ENCODE measurements at places on chromosomes 11 and 22.

DNA sequence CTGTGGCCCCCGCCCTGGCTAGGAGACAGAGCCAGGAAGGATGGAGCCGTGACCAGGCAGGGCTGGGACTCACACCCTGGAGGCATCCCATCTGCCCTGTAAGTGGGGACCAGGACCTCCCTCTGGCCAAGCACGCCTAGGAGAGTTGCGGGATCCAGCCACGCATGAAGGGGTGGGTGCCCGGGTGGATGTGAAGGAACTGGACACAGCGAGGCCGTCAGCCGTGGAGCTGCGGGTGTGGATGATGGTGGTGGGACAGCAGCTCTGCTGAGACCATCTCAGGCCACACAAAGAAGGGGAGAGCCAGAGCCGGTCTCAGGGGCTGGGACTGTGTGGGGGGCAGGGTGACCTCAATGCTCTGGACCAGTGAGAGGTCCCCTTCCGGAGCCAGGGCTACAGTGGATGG is 746.4 kb downstream of the BRD1 start:
- no peak for DNase-seq

GRCh38 chr22:23055449-23056179 is 14.7 kb upstream of the GNAZ start:
- DNase-seq, result no peak

DNA sequence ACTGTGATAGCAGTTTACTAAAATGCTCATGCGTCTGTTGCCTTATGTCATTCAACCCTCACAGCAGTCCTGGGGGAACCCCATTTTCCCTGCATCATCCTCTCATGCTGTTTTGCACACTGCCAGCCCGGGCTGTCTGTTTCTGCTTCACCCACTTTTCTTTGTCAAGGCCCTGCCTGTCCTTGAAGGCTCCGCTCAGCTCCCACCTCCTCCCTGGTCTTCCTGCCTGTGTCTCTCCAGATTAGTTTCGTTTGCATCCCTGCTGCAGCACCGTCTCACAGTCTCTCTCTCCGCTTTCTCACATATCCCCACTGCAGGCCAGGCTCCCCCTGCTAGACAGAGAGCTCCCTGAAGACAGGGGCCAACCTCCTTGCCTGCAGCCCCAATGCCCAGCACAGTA is 29.9 kb downstream of the SERPINH1 start:
- DNase-seq, result no peak

DNA sequence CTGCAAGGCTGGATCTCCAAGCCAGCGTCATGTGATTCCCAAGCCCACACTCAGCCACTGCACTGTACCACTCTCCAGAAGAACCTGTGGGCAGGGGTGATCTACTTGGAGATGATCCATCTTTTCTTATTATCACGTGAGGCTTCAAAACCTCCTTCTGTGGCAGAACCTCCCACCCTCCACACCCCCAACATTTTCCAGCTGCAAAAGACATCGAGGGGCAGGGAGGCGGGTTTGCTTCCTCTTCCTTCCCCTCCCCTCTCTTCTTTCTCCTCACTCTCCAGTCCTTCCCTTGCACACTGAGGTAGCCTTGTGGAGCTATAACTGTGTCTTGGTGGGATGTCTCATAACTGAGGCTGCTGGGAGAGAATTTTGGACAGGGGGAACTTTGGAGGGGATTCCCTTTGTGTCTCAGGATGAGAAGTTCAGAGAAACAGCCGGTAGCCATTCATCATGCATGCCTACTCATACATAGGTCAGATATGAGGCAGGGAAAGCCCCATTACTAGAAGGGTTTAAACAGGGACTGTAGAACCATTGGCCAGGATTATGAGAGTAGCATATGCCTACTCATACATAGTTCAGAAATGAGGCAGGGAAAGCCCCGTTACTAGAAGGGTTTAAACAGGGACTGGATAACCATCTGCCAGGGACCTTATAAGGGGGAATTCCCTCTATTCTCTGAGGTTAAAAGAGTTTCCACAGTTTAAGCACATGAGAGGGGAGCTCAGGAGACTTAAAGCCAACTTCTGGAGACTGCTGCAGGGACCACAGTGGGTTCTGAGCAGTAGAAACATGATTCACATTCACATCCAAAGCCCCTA is 420.7 kb upstream of the CADM1 start:
- peak; percentile 31 for DNase-seq

DNA sequence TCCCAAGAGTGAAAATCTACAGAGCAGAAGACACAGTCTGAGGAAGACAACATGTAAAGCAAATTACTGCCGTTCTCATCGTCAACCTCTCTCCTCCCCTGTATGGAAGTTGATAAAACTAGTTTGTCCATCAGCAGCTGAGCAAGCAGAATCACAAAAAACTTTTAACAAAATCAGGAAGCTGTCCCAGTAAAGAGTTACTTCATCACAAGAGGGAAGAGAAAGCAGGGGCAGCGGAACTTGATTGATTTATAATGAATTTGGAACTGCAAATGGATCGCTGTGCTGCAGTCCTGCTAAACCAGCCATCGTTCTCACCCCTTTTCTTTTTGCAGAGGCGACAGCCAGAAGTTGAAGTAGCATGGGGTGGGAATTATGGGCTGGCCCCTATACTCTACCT is 13.7 kb upstream of the UCP3 start:
- DNase-seq, result no peak

DNA sequence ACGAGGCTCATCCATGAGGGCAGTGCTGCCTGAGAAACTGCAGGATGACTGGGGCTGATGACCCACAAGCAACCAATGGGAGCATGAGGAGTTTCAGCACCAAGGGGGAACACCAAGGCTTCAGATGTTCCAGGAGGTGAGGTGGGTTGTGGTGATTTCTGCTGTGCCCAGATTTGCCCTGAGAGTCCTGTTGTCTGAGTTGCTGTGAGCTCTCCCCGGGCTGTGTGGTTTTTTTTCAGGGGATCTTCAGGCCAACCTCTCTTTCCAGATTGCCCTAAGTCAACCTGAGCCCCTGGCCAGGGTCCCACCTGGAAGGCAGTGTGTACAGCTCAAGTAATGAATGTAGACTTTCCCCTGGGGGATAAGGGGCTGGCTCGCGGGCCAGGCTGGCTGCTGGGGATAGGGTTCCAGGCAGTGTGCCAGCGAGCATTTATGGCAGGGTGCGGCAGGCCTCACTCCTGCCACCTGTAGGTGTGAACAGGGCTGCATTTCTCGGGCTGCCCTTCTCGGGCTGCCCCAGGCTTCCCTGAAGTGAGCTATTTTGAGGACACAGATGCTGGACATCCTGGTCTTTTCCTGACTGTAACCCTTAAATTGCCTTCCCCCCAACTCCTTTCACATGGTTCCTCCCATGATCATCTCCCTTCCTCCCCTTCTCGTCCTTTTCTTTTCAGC is 9.8 kb downstream of the SLC22A6 start:
- peak; percentile 22 for DNase-seq

DNA sequence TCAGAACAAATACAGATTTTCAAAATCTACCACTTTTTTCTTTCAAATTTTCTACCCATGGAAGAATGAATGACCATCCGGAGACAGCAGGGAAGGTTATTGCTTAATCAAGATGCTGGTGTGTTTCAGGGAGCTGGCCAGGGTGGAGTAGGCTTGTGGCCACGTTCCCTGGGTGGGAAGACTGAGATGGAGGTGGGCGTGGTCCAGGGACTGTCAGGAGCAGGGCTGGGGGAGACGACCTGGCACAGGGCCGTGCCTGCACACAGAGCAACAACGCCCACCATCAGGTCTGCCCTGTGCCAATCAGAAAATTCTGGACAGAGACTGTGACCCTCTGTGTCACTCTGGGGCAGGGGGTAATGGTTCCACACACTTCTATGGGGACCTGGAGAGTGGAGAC is 7.1 kb upstream of the APOBEC3H start:
- DNase-seq, result no peak

DNA sequence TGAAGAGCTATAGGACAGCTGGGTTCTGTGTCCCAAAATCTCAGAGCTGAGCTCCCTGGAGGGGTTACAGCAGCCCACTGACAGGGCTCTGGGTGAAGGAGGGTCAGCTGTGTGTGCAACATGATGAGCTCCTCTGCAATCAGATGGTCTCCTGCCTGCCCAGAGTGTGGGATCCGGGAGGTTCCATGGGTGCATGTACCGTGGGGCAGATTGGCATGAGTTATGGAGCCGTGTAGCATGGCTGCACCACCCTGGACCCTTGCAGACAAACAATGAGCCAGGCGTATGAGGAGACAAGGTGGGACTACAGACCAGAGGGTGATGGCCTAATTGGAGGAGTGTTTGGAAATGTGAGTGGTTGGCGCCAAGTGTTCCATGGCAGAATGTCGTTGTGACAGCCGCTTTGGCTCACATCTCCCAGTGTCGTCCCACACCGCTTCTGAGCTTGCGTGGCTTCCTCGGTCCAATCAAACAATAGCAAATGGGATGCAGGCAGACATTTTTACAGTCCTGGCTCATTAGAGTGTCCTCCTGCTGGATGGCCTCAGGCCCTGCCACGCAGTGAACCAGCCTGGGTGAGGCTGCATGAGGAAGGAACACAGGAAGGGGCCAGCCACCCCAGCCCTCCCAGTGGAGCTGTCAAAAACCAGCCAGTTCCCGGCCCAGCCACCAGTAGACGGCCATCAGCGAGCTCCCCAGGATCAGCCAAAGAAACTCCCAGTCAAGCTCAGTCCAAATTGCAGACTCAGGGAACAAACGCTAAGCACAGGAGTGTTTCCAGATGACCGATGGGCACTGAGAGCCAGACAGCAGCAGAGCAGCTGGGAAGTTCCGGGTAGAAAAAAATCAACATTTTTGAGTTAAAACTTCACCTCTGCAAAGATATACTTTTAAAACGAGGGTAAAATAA is 1066.9 kb downstream of the BRD1 start:
- peak; percentile 26 for DNase-seq

- DNase-seq, result no peak
Observed at GRCh38 chr11:94753630-94754029, 14.5 kb upstream of the AMOTL1 start.

DNA sequence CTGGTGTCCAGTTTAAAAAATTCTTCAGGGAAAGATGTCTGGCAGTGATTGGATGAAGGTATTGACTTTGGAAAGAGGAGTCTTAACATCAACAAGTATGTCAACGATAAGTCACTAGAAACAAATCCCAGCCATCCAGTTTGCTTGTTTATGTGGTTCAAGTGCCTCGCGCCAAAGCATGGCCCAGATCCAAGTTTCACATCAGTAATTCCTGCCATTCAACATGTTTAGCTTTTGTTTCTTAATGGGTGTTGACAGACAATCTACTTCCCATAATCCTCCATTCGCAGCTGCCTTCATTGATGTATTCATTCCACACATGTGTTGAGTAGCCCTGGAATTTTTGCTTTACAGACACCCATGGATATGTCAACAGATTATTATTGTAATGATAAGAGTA is 77.8 kb downstream of the UBASH3B start:
- DNase-seq, result no peak

Measured in activated naive CD4-positive, alpha-beta T cell treated with anti-CD3 and anti-CD28 coated beads, Interleukin-2, amount 50 U/mL, for 72 hours (primary cell).